Cardiac muscle cell (in vitro differentiated cells and primary cell): ENCODE measurements at places on chromosomes 7 and 10. TPM values are rescaled to one million over a fixed set of nuclear protein-coding genes. Genes with fewer than 3 reads are reported as not detected.

DNA sequence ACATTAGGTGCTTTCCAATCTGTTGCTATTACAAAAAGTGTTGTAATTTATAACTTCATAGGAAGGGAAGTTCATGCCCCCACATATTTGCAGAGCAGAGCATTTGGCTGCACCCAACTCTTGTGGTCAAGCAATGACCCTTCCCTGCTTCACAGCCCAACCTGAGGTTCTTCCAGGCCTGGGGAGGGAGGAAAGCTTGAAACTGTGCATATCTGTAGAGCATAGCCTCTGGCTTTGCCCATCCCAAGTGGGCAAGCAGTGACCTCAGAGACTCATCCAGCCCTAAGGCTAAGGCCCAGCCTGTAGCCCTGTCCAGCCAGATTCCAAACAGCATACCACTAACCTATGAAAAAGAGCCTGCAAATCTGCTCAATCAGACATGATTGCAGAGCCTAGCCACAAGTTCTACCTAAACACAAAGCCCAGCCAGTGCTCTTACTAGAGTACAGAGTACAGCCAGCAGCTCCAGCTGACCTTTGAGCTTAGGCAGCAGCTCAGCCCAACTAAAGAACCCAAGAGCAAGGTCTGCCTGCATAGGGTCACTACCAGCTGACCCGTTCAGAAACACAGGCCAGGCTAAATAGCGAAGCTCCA is 14.4 kb upstream of the GSTK1 start:
- DNase-seq = no peak
- no peaks in the 10 kb centered on the region for H3K4me1 ChIP-seq
- H3K4me3 ChIP-seq = no peak overlapping the region
- H3K36me3 ChIP-seq = no peaks in the 10 kb centered on the region
- no peak overlapping the region for H3K27ac ChIP-seq

GRCh38 chr10:63266391-63267316 is 133.5 kb downstream of the NRBF2 start:
- H3K4me1 ChIP-seq = peaks cover 23% of the 10 kb centered on the region
- DNase-seq = no peak
- H3K36me3 ChIP-seq = no peaks in the 10 kb centered on the region

DNA sequence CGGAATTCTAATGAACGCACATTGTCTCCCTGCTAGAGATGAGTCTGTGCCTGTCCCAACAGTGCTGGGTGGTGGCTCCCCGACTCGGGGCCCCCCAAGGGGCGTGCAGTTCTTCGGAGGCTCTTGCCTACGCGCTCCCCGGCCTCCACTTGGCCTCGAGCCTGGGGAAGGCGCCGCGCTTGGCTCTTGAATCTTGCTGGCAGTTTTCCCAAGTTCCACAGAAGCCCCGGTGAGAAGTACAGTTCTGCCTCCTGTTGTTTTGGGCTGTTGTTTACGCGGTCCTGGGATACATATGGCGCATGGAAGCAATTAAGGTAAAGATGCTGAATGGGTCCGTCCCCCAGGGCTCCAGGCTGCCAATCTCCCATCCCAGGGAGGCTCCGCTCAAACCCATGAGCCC is 32.6 kb upstream of the UNCX start:
- H3K4me3 ChIP-seq = no peak overlapping the region
- H3K27ac ChIP-seq = no peak overlapping the region
- DNase-seq = peak; percentile 67
- no peaks in the 10 kb centered on the region for H3K4me1 ChIP-seq

DNA sequence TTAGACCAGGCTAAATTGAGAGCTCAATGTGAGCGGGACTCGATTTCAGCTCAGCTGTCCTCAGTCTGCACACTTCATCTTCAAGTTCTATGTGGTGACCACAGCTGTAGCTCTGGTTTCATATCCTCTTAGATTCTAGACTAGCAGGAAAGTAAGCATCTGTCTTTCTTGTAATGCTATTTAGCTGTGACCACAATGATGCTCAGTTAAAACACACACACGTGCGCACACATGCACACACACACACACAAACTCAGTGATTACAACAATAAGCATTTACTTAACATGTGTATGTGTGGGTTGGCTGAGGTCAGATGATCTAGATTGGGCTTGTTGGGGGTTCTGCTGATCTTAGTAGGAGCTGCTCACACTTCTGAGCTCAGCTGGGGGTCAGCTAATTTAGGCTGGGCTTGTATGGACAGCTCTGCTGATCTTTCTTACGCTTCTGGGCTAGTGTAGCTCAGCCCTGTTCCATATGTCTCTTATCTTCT is 82.5 kb downstream of the ZNF365 start:
- no peak overlapping the region for H3K27ac ChIP-seq
- H3K4me3 ChIP-seq = no peak overlapping the region
- H3K36me3 ChIP-seq = no peaks in the 10 kb centered on the region
- no peaks in the 10 kb centered on the region for H3K4me1 ChIP-seq
- DNase-seq = no peak

GRCh38 chr10:75654171-75654771 is 222.8 kb downstream of the LRMDA start:
- H3K36me3 ChIP-seq = no peaks in the 10 kb centered on the region
- no peak overlapping the region for H3K4me3 ChIP-seq
- no peak for DNase-seq
- no peak overlapping the region for H3K27ac ChIP-seq
- peaks cover 7% of the 10 kb centered on the region for H3K4me1 ChIP-seq
- no peaks in the 10 kb centered on the region for H3K27me3 ChIP-seq

- H3K4me3 ChIP-seq = no peak overlapping the region
- no peaks in the 10 kb centered on the region for H3K27me3 ChIP-seq
- H3K36me3 ChIP-seq = no peaks in the 10 kb centered on the region
Measured at GRCh38 chr10:69469976-69470375, 18.7 kb downstream of the TSPAN15 start.

- H3K4me1 ChIP-seq = peaks cover 15% of the 10 kb centered on the region
- no peaks in the 10 kb centered on the region for H3K27me3 ChIP-seq
- no peaks in the 10 kb centered on the region for H3K36me3 ChIP-seq
- no peak overlapping the region for H3K4me3 ChIP-seq
Measured at GRCh38 chr7:112162142-112162766, 43.9 kb downstream of the DOCK4 start.

- H3K4me3 ChIP-seq = no peak overlapping the region
- DNase-seq = no peak
- no peak overlapping the region for H3K27ac ChIP-seq
- H3K4me1 ChIP-seq = peaks cover 8% of the 10 kb centered on the region
- H3K36me3 ChIP-seq = no peaks in the 10 kb centered on the region
- H3K27me3 ChIP-seq = no peaks in the 10 kb centered on the region
Measured at GRCh38 chr10:126564326-126564888, 106.1 kb downstream of the C10orf90 start.

DNA sequence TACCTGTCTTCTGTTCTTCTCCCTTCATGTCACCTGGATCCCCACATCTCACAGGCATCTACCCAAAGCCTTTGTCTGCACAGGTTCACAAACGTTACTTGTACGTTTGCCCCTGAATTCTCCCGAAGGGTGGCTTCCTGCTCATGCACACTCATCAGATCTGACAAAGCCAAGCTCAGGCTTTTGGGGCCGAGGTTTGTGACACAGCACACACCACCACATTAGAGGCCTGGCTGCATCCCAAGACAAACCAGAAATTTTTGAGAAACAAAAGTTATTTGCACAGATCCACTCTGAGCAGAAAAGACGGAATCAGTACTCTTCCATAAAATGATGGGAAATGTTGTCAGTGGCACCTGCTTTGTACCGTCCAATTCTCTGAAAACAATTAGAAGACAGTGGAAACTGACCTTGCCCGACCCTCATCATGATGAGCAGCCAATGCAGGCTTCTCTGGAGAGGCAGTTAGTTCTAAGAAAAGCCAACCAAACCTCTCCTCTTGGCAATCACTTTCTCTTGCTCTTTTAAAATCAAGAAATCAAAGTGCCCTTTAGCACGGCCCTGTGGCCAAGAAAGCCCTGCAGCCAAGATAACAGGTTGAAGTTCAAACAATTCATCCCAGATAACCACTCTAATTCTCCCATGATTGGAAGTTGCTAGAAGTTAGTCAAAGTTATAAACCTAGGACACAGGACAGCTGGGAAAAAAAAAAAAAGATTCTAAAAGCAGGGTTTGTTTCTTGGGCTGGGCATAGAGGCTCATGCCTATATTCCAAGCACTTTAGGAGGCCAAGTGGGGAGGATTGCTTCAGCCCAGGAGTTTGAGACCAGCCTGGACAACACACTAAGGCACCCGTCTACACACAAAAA is 13.6 kb upstream of the SVIL start:
- H3K27me3 ChIP-seq = no peaks in the 10 kb centered on the region
- peaks cover 33% of the 10 kb centered on the region for H3K4me1 ChIP-seq
- peaks cover 3% of the 10 kb centered on the region for H3K36me3 ChIP-seq
- H3K4me3 ChIP-seq = no peak overlapping the region
- peak overlapping the region; percentile 77 for H3K27ac ChIP-seq
- DNase-seq = peak; percentile 46

- DNase-seq = no peak
- H3K36me3 ChIP-seq = no peaks in the 10 kb centered on the region
- H3K4me3 ChIP-seq = no peak overlapping the region
- H3K27ac ChIP-seq = no peak overlapping the region
- H3K27me3 ChIP-seq = no peaks in the 10 kb centered on the region
- peaks cover 4% of the 10 kb centered on the region for H3K4me1 ChIP-seq
Measured at GRCh38 chr10:113080925-113081229, 130.8 kb downstream of the TCF7L2 start.

GRCh38 chr7:100061518-100062193 is 12.1 kb downstream of the ZSCAN21 start:
- no peaks in the 10 kb centered on the region for H3K27me3 ChIP-seq
- peaks cover 34% of the 10 kb centered on the region for H3K36me3 ChIP-seq
- no peak overlapping the region for H3K4me3 ChIP-seq
- no peak overlapping the region for H3K27ac ChIP-seq
- H3K4me1 ChIP-seq = peaks cover 4% of the 10 kb centered on the region
- DNase-seq = no peak

- no peak overlapping the region for H3K4me3 ChIP-seq
- no peak overlapping the region for H3K27ac ChIP-seq
- no peak for DNase-seq
- peaks cover 4% of the 10 kb centered on the region for H3K4me1 ChIP-seq
- no peaks in the 10 kb centered on the region for H3K27me3 ChIP-seq
Measured at GRCh38 chr10:114540236-114540635, 117.8 kb downstream of the ABLIM1 start.

- DNase-seq = no peak
- H3K4me1 ChIP-seq = no peaks in the 10 kb centered on the region
- H3K27me3 ChIP-seq = no peaks in the 10 kb centered on the region
- no peak overlapping the region for H3K4me3 ChIP-seq
- H3K27ac ChIP-seq = no peak overlapping the region
- no peaks in the 10 kb centered on the region for H3K36me3 ChIP-seq
Measured at GRCh38 chr7:51224811-51225595, 91.6 kb downstream of the COBL start.

GRCh38 chr10:78410046-78410965 is 376.6 kb downstream of the RPS24 start:
- no peak overlapping the region for H3K27ac ChIP-seq
- H3K4me3 ChIP-seq = no peak overlapping the region
- H3K4me1 ChIP-seq = peaks cover 18% of the 10 kb centered on the region
- DNase-seq = no peak
- H3K27me3 ChIP-seq = no peaks in the 10 kb centered on the region

- no peaks in the 10 kb centered on the region for H3K27me3 ChIP-seq
- H3K27ac ChIP-seq = no peak overlapping the region
- no peak overlapping the region for H3K4me3 ChIP-seq
Measured at GRCh38 chr7:28052933-28053332, 127.7 kb downstream of the JAZF1 start.

- H3K4me1 ChIP-seq = peaks cover 2% of the 10 kb centered on the region
- H3K36me3 ChIP-seq = no peaks in the 10 kb centered on the region
- H3K27me3 ChIP-seq = no peaks in the 10 kb centered on the region
- no peak overlapping the region for H3K27ac ChIP-seq
- DNase-seq = no peak
- H3K4me3 ChIP-seq = no peak overlapping the region
Measured at GRCh38 chr7:94294471-94295131, 100.1 kb upstream of the COL1A2 start.

DNA sequence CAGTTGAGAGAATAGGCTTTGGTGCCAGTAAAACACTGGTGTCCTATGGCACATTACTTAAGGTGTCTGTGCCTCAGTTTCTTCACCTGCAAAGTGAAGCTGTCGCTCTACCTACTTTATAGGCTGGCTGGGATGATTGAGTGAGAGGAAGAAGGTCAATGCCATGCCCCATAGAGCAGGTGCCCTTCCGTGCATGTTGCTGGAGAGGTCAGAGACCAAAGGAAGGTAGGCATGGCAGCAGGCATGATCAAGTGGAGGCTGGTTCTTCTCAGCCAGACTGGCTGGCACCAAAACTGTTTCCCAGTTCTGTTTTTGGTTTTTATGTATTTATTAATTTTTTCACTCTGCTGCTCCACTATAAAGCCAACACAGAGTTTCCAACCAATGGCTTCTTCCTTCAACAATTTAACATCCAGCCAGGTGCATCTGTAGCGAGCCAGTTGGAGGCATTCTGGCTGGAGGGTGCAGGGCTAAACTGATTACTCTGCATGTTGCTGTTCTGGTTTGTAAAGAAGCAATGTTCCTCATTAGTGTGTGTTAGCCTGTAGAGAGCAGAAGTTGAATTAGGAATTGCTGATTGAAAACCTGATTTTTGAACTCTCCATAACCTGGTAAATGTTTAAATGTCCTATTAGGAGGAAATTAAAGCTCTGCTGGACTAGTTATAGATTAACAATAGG is 144.3 kb upstream of the TNS3 start:
- no peak for DNase-seq
- no peak overlapping the region for H3K4me3 ChIP-seq
- H3K4me1 ChIP-seq = no peaks in the 10 kb centered on the region
- no peaks in the 10 kb centered on the region for H3K36me3 ChIP-seq

GRCh38 chr10:100828738-100829096 is 83.3 kb downstream of the PAX2 start:
- no peaks in the 10 kb centered on the region for H3K4me1 ChIP-seq
- peak overlapping the region; percentile 37 for H3K4me3 ChIP-seq
- H3K27ac ChIP-seq = no peak overlapping the region
- H3K36me3 ChIP-seq = no peaks in the 10 kb centered on the region
- peaks cover 100% of the 10 kb centered on the region for H3K27me3 ChIP-seq
- peak; percentile 40 for DNase-seq

Gene OR9A2
- total RNA-seq = 0.60 TPM in 1 of 2 replicates, not detected in the other

Gene STRIP2
- total RNA-seq = 23.5 and 38.9 TPM in 2 replicates

Gene SMO
- 66.7 and 82.9 TPM in 2 replicates for total RNA-seq

Gene LIPN
- total RNA-seq = not detected in 2 replicates

Gene EMX2
- total RNA-seq = not detected in 2 replicates

Gene C10orf62
- total RNA-seq = 0.25 and 0.30 TPM in 2 replicates

Gene TASOR2
- 37.8 TPM in 2 replicates for total RNA-seq

Gene SLC13A4
- total RNA-seq = 0.12 and 0.25 TPM in 2 replicates

Gene ALOX5
- 0.06 and 1.4 TPM in 2 replicates for total RNA-seq

Gene RELN
- 34.8 and 46.9 TPM in 2 replicates for total RNA-seq

Gene FAM221A
- 6.5 and 8.3 TPM in 2 replicates for total RNA-seq

Gene CDC14C
- total RNA-seq = not detected in 2 replicates

Gene FGFBP3
- total RNA-seq = 7.2 and 14.2 TPM in 2 replicates

Gene CHPF2
- 37.0 and 45.5 TPM in 2 replicates for total RNA-seq

Gene CPXM2
- total RNA-seq = 0.39 and 1.2 TPM in 2 replicates

Gene RPP30
- 23.6 and 26.7 TPM in 2 replicates for total RNA-seq

Gene MMP21
- total RNA-seq = 0.32 TPM in 1 of 2 replicates, not detected in the other

Gene PON3
- total RNA-seq = not detected in 2 replicates

Gene EN2
- total RNA-seq = not detected in 2 replicates

Gene CAPZA2
- 117 and 150 TPM in 2 replicates for total RNA-seq
